ENCODE measurements at places on chromosomes 3 and 15.

DNA sequence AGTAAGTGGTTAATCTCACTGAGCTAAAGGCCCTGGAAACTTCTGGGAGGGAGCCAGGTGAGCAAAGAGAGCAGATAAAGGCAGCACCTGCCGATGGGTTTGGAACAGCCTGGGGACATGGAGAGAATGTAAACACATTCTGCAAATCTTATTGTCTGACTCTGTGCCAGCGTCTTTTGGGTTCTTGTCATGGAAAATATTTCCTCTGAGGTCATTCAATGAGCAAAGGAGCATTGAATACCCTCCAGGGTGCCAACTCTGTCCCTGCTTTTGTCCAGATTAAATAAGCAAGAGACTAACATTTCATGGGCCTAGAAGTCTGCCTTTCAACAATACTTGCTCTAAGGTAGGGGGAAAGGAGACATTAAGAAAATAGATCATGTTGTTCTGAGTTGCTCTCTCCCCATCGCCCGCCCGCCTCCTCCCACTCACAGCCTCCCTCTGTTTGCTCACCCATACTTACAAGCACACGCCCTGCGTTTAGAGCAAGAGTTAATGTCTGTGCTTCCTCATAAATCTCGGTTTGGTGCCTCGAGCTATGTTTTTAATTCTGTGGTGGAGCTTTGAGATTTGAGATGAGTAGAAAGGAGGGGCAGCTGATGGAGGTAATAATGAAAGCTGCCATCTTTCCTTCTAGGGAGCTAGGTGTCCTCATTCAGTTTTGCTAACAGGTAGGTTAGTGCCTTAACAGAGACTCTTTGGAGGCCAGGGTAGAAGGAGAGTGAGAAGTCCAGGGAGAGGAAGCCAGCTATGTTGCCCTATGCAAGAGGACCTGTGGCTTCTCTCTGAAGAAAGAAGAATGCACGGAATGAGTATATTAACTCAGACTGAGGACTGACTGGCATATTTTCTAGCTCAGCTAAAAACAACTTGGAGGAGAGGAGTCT is 132.9 kb downstream of the TPRG1 start:
- DNase-seq = no peak

DNA sequence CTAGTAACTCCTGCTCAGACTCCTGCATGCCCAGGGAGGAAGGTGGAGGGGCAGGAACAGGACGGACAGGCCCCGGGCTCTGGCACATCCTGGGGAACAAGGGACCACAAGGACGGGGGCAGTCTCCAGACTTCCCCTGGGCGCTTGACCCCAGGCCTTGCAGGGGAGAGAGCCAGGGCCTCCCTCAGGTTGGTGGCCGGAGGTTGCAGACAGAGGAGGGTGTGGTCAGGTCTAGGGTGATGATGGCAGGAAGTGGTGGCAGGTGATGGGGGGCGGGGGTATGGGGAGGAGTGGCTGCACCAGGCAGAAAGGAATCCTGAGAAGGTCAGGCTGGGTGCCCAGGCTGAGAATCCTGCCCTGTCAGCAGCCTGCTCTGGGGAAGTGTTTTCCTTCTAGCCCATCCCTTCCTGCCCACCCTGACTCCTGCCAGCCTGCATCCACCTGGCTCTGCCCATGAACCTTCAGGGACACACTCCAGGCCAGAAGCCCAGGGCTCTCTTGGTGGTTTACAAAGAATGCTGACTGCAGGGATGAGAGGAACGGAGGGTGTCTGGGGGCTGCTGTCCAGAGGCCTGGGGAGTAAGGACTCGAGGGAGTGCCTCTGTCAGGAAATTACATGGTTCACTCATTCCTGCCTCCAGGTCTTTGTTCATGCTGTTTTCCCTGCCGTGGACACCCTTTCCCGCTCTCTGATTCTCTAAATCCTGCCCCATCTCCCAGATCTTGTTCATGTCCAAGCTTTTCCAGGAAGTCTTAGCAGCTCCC is 15.8 kb downstream of the LOXL1 start:
- no peak for DNase-seq

DNA sequence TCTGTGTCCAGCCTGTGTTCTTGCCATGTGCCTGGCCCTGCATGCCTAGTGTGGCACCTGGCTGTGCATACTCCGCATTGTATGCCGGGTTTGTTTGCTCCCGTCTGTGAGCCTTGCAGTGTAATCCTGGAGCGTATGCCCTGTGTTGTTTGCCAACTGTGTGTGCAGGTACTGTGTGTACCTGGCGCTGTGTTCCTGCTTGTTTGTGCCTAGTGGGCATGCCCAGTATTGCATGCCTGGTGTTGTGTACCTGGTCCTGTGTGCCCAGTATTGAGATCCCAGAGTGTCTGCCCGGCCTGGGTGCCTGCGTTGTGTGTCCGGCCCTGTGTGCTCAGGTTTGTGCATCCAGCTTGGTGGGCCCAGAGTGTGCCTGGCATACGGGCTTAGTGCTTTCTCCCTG is 54.5 kb upstream of the CHRNA7 start:
- DNase-seq = no peak

- no peak for DNase-seq
Observed at GRCh38 chr3:126310816-126311215, 46.4 kb downstream of the KLF15 start.

GRCh38 chr3:190644766-190645165 is 130.9 kb downstream of the IL1RAP start:
- no peak for DNase-seq

DNA sequence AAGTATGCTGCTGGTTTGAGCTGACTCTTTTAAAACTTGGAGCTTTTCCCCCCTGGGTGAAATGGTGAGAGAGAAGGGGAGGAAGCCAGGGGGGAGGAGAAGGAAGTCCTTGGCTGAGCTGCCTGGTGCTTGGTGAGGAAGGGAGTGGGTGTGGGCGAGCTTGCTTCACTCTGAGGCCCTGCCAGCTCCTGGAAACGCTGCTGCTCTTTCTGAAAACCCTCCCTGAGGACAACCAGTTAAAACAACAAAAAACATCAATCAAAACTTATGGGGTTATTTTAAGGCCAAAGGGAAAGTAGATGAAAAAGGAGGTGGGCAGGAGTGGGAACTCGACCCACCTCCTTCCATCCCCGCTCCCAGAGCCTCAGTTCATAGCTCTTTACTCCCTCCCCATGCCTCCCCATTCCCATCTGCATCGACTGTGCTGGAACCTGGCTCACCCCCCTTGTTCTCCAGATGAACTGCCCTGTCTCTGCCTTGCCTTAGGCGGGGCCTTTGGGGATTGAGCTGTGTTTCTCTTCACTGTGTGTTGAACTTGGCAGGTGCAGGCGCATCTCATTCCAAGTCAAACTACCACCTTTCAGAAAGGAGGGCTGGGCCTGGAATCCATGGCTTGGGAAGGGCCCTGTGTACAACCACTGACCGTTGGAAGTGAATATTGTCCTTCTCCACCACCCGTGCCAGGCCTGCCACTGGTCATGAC is 166.1 kb downstream of the ZNF621 start:
- DNase-seq = no peak

- no peak for DNase-seq
Observed at GRCh38 chr3:79215286-79215685, 552.5 kb downstream of the ROBO1 start.

- DNase-seq = no peak
Observed at GRCh38 chr3:25870452-25870851, 80.6 kb downstream of the OXSM start.

- no peak for DNase-seq
Observed at GRCh38 chr15:29822684-29823459, 604 bp upstream of the TJP1 start.
